Left renal pelvis (tissue), 4 donors: ENCODE measurements at places on chromosomes 4 and X.

DNA sequence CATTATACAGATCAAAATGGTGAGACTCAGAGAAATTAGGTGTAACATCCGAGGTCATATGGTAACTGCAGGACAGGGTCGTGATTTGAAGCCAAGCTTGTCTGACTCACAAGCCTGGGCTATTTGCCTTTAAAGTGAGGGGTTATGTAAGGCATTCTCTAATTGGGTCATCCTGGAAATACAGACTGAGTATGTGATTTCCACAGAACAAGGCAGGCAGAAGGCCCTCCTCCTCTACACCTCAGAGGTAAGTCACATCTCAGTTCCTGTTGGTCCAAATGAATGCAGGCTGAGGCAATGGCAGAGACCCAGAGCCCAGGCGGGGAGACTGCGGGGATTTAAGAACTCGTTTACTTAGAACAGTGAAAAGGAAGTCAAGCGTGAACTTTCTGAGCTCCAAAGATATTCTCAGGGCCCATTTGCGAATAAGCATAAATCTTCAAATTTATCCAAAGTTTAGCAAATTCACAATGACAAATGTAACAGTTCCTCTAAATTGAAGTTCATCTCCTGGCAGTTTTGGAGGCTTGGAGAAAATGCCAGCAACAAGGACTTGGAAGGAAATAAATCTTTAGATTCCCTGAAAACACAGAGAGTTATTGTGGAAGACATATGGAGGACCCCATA lies 153.3 kb downstream of the LDB2 start:
- DNase-seq: no peak

DNA sequence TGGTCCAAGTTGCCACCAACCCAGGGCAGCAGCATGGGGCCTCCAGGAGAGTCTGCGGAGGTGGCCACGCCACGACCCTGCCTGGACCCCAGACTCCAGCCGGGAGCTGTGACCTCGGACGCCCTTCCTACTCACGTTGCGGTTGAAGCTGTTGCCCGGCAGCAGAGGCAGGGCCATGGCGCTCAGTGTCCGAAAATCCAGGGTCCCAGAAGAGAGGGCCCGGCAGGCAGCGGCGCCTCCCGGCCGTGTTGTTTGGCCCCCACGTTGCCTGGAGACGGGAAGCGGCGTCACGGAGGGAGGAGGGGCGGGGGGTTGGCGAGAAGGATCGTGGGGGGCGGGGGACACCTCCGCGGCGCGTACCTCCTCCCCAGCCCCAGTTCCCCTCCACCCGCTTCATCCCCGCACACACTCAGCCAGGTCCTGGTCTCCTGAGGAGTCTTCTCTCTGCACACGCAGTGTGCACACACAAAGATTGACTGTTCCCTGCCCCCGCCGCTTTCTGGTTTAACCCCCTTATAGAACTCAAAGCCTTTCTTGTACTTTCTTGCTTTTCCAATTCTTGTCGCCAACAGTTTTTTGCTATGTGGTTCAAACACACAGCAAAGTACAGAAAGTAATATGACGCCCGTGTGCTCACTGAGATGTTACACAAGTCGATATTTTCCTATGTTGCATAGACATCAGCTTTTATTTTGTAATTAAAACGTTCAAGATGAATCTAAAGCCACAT lies at the start of gene EFHC2:
Gene EFHC2, minus strand, starts transcription at position 261 of the 730 bp plus-strand sequence. Its CDS starts 84 bp downstream, at position 177.
- no peak for DNase-seq

DNA sequence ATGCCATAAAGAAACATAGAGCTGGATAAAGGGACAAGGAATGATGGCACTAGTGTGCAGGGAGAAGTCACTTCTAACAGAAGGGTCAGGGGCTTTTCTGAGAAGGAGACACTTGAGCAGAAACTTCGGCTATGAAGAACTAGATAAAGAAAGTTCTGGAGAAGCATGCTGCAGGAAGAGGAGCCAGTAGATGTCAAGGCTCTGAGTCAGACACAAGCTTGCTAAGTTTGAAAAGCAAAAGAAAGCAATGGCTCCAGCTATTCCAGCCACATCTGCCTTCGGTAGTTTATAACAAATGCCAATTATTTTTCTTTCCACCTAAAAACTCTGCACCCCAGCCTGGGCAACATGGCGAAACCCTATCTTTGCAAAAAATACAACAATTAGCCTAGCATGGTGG lies 7.5 kb downstream of the NUDT6 start:
- DNase-seq: no peak

DNA sequence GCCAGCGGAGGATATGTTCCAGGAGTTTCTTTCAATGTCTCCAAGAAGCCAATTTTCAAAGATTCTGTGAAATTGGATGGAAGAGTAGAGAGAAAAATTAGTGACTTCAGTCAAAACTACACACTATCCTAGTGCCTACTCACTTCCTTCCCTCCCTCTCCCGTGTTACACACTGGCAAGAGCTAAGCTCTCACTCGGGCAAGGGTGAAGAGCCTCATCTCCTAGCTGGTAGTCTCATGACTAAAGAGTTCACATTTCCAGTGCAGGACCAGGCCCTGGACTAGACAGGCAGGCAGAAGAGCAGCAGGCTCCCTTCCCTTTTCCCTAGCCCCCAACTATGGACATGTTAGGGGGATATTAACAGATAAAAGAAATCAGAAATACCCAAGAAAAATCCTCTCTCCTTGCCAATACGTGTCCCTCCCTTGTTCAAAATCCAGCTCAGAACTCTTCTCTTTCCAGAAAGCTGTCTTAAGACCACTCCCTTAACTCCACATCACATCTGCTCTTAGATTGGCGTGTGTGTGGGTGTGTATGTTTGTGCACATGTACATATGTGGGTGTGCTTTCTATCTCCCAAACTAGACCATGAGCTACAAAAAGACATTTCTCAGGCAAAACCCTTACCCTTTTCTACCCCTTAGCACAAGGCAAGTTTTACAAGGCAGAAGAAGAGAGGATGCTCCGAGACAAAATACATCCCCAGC lies 29.9 kb downstream of the ZDHHC9 start:
- DNase-seq: no peak

GRCh38 chr4:87041141-87041540 lies 106.3 kb downstream of the AFF1 start:
- DNase-seq: no peak

DNA sequence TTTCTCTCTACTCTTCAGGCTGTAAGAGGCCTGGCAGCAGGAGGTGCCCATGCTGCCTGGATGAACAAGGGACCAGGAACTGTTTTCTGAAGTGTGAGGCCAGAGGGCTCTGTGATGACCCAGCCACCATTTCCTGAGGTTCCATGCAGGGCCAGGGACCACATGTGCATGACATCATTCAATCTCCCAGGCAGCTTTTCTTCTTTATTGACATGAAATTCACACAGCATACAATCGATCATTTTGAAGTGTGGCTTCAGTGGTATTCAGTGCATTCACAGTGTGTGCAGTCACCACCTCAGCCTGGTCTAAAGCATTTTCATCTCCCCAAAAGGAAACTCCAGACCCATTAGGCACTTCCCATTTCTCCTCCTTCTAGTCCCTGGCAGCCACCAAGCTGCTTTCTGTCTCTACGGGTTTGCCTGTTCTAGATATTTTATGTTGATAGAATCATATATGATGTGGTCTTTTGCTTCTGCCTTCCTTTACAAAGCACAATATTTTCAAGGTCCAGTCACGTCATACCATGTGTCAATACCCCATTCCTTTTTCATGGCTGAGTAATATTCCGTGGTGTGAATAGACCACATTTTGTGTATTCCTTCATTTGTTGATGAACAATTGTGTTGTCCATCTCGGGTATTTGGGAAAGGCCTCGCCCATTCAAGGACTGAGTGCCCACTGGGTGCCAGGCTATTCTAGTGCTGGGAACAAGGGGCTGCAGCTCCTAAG lies 93.1 kb downstream of the PSAPL1 start:
- DNase-seq: no peak

GRCh38 chr4:173466101-173466500 lies 63.9 kb downstream of the HAND2 start:
- DNase-seq: no peak

DNA sequence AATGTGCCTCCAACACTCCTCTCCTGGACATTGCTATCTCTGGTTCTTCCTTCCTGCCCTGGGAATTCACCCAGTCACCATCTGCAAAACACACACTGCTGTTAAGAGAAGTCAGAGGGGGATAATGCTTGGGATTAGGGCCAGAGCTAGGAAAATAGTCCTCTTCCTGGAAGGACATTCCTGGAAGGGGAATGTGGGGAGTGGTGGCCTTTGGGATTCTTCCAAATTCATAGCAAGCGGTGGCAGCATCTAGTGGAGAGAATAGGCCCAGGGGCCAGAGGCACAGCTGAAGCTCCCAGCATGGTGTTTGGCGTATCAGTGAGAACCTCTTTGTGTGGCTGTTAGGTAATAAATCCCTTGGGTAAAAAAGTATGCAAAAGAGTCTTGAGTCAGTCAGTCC lies 34.3 kb downstream of the SHROOM4 start:
- DNase-seq: no peak

DNA sequence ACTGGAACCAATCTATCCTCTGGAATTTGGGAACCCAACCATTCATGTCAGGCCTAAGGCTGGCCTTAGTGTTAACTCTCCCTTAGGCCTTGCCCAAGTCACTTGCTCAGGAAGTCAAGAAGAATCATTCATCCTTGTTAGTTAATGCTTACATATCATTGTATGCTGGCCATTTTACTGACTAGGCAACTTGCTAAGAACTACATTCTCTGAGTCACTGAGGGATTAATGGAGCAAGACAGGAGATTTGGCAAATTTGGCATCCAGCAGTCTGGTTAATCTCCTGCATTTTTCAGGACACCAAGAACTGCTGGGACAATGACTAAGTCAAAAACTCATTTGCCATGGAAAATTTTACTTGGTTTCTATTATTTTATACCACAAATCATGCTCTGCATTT lies 115.8 kb upstream of the DDIT4L start:
- no peak for DNase-seq

DNA sequence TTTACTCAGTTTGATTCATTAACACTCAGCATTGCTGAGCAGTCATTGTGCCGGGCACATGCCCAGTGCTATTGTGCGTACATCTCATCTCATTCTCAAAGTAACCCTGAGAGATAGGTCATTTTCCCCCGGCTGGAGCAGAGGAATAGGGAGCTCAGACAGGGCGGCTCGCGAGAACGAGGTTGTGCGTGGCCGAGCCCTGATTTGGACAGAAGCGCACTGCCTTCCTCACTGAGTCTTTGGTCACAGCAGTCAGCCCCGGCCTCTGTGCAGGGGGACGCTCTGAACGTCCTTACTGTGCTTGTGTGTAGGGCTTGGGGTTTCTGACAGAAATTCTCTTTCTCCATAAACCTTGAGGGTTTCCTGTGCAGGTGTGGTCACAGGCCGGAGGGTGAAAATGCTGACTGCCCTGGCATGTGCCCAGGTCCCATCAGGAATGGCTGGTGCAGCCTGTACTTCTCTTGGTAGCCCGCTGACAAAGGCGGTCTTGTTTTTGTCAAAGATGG lies 39.5 kb downstream of the NOP14 start:
- DNase-seq: no peak

GRCh38 chrX:65652098-65652497 lies 15.4 kb upstream of the MSN start:
- no peak for DNase-seq

DNA sequence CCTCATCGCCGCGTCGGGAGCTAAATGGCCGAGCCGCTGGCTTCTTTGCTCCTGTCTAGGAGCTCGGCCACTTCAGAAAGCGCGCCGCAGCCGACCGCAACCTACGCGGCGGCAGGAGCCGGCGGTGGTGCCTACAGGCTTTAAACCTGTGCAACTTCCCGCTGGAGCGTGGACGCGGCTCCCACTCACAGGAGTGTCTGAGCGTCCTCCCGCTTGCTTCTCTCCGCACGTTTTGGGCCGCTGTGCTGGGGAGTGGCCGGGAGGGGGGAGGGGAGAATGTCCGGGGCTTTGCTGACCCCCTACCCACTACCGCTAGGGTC lies 1.0 kb downstream of the NHSL2 start:
- no peak for DNase-seq

DNA sequence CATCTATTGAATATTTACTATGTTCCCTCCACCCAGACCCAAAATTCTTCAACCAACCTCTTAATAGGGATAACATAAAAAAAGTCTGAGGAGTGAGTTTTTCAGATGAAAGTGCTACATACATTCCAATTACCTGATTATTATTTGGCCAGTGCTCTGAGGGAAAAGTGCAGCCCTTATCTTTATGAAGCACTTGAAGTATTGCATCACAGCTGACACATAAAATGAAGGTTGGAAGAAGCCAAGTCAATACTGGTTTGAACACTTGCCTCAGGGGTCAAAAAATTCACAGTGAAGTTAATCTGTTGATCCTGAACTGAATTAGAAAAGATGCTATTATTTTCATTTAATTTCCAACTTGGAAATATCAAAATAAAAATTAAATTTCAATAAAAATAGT lies 498.9 kb downstream of the INPP4B start:
- DNase-seq: no peak

DNA sequence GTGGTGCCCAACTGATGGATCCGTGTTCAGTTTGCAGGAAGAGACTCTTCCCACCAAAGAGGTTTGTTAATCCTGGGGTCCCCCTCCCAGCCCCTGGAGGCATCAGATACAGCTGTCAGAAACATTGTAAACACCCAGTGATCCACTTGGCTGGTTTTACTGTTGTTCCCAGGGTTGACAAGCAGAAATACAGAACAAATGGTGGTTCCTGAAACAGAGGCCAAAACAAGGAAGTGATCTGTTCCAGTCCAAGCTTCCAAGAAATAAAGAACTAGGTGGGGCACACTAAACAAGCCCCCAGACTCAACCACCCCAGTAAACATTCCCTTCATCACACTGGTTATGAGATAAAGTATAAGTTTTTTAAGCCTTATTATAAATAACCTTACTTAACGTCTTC lies 1.4 kb downstream of the TMLHE start:
- no peak for DNase-seq

DNA sequence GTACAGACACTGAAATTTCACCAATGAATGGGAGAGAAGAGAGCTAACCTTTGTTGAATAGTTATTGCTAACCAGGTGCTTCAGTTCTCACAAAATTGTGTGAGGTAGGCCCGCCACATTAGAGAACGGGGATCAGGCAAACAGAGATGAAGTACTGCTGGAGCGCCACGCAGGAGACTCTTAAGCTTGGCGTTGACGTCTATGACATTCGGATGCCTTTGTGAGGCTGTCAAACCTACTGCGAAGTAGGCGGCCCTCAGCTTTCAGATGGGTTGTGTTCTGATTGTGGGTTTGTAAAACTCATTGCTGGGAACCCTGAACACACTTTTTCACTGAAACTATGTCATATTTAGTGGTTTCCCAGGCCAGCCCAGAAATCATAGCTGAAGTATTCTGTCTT lies 173.6 kb downstream of the CBR4 start:
- no peak for DNase-seq

- no peak for DNase-seq
Measured at GRCh38 chrX:149491812-149492211, 13.3 kb downstream of the IDS start.

GRCh38 chr4:74451214-74451661 lies 6.3 kb downstream of the AREG start:
- DNase-seq: no peak

DNA sequence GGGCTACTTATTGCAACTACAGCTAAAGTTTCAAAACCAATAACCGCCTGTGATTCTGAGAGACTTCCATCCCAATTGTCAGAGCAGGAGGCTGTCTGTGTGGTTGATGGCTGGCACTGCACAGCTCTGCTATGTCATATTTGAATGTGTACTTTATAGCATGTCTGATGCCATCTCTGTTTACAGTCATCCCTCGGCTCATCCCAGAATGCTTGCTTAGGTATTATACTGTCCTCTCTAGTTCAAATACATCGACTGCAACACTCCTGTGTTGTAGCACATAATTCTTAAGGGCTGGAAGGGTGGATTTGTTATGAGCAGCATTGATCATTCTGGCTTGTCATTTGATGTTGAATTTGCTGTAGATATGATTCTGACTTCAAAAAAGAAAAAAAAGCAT lies 1617.5 kb upstream of the TENM3 start:
- no peak for DNase-seq

- DNase-seq: no peak
Measured at GRCh38 chrX:43661521-43662240, 5.6 kb downstream of the MAOA start.
